Omental fat pad (tissue), 4 donors: ENCODE measurements at places on chromosomes 11 and 22. TPM values are rescaled to one million over a fixed set of nuclear protein-coding genes. Genes with fewer than 3 reads are reported as not detected.

The OR2AT4 gene
- total RNA-seq = not detected

The PNPLA3 gene
- 1.6 TPM for total RNA-seq

The CDC42EP1 gene
- total RNA-seq = 33.1 TPM

The TYR gene
- not detected for total RNA-seq

The RIN1 gene
- total RNA-seq = 34.6 TPM

The OR51A4 gene
- total RNA-seq = not detected

The SCGB1D2 gene
- total RNA-seq = not detected

The FADS1 gene
- 23.6 TPM for total RNA-seq

The IGSF22 gene
- total RNA-seq = 0.24 TPM

The PLEKHA7 gene
- total RNA-seq = 33.1 TPM

The OR6X1 gene
- total RNA-seq = not detected

The MUC5AC gene
- not detected for total RNA-seq

The OR51B5 gene
- total RNA-seq = not detected

The RASGRP2 gene
- total RNA-seq = 53.1 TPM

The SPI1 gene
- total RNA-seq = 50.2 TPM

The KBTBD3 gene
- 12.0 TPM for total RNA-seq

The DDTL gene
- total RNA-seq = 1.1 TPM

The MS4A4E gene
- total RNA-seq = 7.1 TPM

The MYOD1 gene
- total RNA-seq = not detected

The MUC2 gene
- total RNA-seq = not detected

The PDXP gene
- 5.4 TPM for total RNA-seq

The PTGDR2 gene
- 0.28 TPM for total RNA-seq

The RASSF10 gene
- total RNA-seq = not detected

The BCL2L13 gene
- total RNA-seq = 67.1 TPM

The OR4A16 gene
- not detected for total RNA-seq

The DGCR6 gene
- 0.84 TPM for total RNA-seq

The SPDYC gene
- total RNA-seq = not detected

The OVOL1 gene
- not detected for total RNA-seq

The TMEM121B gene
- 1.4 TPM for total RNA-seq

The SLC15A3 gene
- total RNA-seq = 37.6 TPM

The SCUBE1 gene
- 3.7 TPM for total RNA-seq

The GAL3ST3 gene
- total RNA-seq = not detected
